Effector memory CD8-positive, alpha-beta T cell (primary cell): ENCODE measurements at places on chromosomes 3 and 15.

GRCh38 chr15:93454788-93455187 is 365.8 kb upstream of the RGMA start:
- peaks cover 44% of the 10 kb centered on the region for H3K27me3 ChIP-seq
- no peaks in the 10 kb centered on the region for H3K36me3 ChIP-seq
- H3K4me3 ChIP-seq = no peak overlapping the region
- no peak for DNase-seq
- no peak overlapping the region for H3K27ac ChIP-seq

DNA sequence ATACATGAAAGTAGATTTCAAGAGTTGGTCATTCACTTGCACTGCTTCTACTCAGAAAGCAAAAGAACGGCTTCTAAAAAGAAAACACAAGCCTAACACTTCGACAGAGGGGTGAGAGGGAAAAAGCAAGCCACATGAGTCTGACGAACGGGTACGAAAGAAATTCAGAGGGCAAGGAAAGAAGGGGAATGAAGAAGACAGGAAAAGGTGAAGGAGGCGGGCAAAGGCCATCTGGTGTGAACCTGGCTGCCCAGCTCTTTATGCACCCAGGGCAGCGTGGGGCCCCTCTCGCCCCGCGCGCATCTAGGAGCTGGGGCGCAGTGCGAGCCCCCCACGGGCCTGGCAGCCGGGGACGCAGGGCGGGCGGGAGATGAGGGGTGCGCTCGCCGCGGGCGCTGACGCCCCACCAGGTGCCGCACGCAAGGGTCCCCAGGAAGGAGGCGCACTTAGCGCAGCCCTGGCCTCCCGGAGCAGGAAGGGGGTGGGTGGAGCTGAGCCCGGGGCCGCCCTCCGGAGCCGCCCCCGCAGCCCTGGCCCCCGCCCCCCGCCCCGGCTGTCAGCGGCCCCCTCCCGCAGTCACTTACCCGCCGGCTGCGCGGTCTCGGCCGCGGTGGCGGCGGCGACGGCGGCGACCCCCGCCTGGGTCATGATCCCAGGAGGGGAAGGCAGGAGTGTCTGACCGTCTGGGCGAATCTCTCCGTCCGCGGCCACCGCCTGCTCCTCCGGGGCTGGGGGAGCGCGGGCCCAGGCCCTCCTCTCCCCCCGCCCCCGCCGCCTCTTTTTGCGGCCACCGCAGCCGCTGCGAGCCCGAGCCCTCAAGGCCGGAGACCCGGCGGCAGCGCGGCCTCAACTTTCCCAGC is at the start of gene USF3:
TSS of gene USF3 (minus strand) at position 857 of the 860 bp plus-strand sequence. CDS start 21,764 bp downstream, outside the sequence.
- peak within 1 kb of the TSS; percentile 92 for H3K4me3 ChIP-seq
- peak within 1 kb of the TSS; percentile 92 for H3K27ac ChIP-seq
- H3K4me1 ChIP-seq = peaks cover 21% of the 10 kb centered on the region
- DNase-seq = peak; percentile 80
- peaks cover 4% of the 10 kb centered on the region for H3K36me3 ChIP-seq

GRCh38 chr3:183898028-183898431 is 13.3 kb upstream of the PARL start:
- no peak overlapping the region for H3K4me3 ChIP-seq
- no peaks in the 10 kb centered on the region for H3K4me1 ChIP-seq
- H3K27me3 ChIP-seq = peaks cover 37% of the 10 kb centered on the region
- no peak for DNase-seq
- H3K36me3 ChIP-seq = peaks cover 11% of the 10 kb centered on the region
- no peak overlapping the region for H3K27ac ChIP-seq

GRCh38 chr3:125337506-125337905 is 37.6 kb downstream of the ZNF148 start:
- H3K4me3 ChIP-seq = no peak overlapping the region
- no peak for DNase-seq

GRCh38 chr15:62844564-62845240 is 197.8 kb upstream of the TPM1 start:
- no peak overlapping the region for H3K4me3 ChIP-seq
- peaks cover 2% of the 10 kb centered on the region for H3K36me3 ChIP-seq
- H3K27me3 ChIP-seq = peaks cover 59% of the 10 kb centered on the region
- H3K27ac ChIP-seq = no peak overlapping the region

- H3K27me3 ChIP-seq = no peaks in the 10 kb centered on the region
- H3K4me3 ChIP-seq = peak overlapping the region; percentile 43
- DNase-seq = peak; percentile 40
- peaks cover 29% of the 10 kb centered on the region for H3K36me3 ChIP-seq
- peak overlapping the region; percentile 97 for H3K27ac ChIP-seq
Measured at GRCh38 chr3:111616417-111617105, 21.4 kb upstream of the ZBED2 start.

GRCh38 chr3:134610432-134611385 is 40.1 kb downstream of the KY start:
- peaks cover 33% of the 10 kb centered on the region for H3K27me3 ChIP-seq
- DNase-seq = no peak
- no peaks in the 10 kb centered on the region for H3K4me1 ChIP-seq

DNA sequence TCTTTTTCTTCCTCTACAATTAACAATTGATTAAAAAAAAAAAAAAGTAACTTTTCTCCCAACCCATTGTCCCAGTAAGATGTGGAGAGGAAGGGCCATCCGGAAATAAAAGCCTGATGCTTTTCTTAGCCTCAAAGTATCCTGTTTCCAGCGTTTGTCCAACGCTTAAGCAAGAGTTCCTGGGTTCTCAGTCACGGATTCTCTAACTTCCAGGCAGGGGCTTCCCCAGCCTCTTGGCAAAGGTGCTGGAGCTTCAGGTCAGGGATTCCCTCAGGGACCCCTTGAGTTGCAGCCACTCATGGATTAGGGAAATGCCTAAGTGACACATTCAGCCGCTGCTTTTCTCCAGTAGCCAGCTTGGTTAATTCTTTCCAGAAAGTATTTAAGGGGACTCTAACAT is 22.3 kb upstream of the C2CD4B start:
- no peaks in the 10 kb centered on the region for H3K4me1 ChIP-seq
- no peak overlapping the region for H3K27ac ChIP-seq
- H3K36me3 ChIP-seq = no peaks in the 10 kb centered on the region
- H3K4me3 ChIP-seq = no peak overlapping the region
- no peak for DNase-seq

- no peak overlapping the region for H3K27ac ChIP-seq
- H3K27me3 ChIP-seq = peaks cover 37% of the 10 kb centered on the region
- no peaks in the 10 kb centered on the region for H3K4me1 ChIP-seq
- no peaks in the 10 kb centered on the region for H3K36me3 ChIP-seq
Measured at GRCh38 chr3:3798631-3799113, 559 bp upstream of the LRRN1 start.

- DNase-seq = no peak
- peaks cover 5% of the 10 kb centered on the region for H3K36me3 ChIP-seq
- H3K27me3 ChIP-seq = no peaks in the 10 kb centered on the region
Measured at GRCh38 chr3:47143068-47143467, 20.8 kb downstream of the SETD2 start.

DNA sequence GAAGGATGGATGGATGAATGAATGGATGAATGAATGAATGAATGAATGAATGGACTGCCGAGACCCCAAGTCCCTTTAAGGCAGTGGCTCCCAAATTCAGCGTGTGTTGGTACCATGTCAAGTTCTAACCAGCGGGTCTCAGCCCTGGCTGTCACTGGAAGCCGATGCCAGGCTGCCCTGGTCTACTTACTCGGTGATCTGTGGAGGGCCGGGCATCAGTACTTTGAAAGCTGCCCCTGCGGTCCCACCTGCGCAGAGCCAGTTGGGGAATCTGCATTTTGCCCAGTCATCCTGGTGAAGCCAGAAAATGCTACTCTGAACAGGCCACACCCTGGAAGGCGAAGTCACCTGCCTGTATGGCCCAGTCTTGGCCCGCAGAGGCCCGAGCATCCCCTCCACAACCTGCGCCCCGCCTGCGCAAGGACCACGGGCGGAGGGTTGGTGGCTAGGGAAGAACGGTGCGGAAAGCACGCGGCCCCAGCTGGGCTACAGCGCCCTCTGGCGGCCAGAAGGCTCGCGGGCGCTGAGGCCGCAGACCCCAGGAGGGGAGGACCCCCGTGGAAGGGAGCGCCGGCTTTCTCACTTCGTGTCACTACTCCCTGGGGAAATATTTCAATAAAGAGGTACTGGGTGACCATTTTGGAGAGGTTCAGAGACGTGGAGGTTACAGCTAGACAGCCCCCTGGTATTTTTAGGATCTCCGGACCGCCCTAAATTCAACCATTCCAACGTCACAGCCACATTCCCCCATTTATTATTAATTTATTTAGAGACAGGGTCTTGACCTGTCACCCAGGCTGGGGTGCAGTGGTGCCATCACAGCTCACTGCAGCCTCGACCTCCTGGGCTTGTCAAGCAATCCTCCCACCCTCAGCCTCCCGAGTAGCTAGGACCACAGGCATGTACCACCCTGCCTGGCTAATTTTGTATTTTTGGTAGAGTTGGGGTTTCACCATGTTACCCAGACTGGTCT is 34.9 kb downstream of the PRKCD start:
- H3K27ac ChIP-seq = no peak overlapping the region
- H3K27me3 ChIP-seq = peaks cover 5% of the 10 kb centered on the region
- peaks cover 21% of the 10 kb centered on the region for H3K36me3 ChIP-seq
- DNase-seq = peak; percentile 50
- H3K4me3 ChIP-seq = no peak overlapping the region
- peaks cover 11% of the 10 kb centered on the region for H3K4me1 ChIP-seq

- H3K4me1 ChIP-seq = peaks cover 25% of the 10 kb centered on the region
- no peak for DNase-seq
- H3K27ac ChIP-seq = peak overlapping the region; percentile 99
- H3K36me3 ChIP-seq = peaks cover 27% of the 10 kb centered on the region
Measured at GRCh38 chr3:25665315-25666280, 891 bp upstream of the TOP2B start.

DNA sequence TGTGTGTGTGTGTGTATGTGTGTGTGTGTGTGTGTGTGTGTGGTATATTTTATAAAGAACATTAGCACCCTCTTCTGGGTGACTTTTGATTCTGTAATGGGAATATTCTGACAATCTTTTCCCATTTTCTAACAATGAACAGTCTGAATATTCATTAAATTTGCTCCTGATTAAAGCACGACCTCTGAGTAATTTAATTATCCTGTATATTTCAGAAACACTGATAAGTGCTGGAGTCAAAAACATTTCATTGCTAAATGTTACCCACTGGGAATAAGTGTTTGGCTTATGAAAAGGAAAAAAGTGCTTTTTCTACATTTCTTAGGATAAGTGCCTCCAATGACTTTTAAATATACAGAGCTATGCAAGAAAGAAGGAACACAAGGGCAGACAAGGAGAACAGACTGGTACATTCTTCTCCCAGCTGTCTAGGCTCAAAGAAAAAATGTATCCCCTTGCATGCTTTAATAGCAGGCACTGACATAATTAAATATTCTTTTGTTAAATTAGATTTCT is 32.3 kb upstream of the SYNPR start:
- H3K27me3 ChIP-seq = no peaks in the 10 kb centered on the region
- no peak for DNase-seq
- H3K27ac ChIP-seq = no peak overlapping the region
- no peak overlapping the region for H3K4me3 ChIP-seq

DNA sequence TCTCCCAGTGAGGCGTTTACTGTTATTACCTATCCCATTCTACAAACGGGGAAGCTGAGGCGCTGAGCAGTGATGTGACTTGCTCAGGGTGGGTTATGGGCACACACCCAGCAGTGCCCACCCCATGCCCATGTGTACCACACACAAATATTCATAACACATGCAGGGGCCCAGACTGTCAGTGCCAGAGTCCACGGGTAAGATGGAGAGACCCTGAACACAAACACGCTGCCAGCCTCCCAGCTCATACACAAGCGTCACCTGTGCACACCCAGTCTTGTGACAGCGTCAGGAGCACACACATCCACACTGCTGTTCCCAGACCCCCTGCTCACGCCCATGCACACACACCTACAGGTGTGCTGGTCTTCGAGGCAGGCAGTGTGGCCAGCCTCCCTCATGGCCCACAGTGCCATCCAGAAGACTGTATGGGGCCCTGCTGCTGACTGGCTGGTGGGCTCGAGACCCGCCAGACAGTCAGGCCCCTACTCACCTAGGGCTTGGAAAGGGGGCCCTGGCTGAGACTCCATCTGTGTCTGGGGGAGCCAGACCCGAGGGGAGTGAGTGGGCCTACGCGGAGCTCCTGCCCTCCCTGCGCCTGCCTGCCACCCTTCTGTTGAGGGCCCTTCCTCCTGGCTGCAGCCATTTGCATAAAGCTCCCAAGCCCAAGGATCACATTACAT is 39.4 kb downstream of the DNAJB8 start:
- peaks cover 54% of the 10 kb centered on the region for H3K27me3 ChIP-seq
- no peak for DNase-seq

GRCh38 chr15:52466716-52467115 is 62.0 kb downstream of the MYO5A start:
- no peak for DNase-seq
- H3K36me3 ChIP-seq = peaks cover 3% of the 10 kb centered on the region
- peaks cover 46% of the 10 kb centered on the region for H3K4me1 ChIP-seq
- H3K27me3 ChIP-seq = no peaks in the 10 kb centered on the region

DNA sequence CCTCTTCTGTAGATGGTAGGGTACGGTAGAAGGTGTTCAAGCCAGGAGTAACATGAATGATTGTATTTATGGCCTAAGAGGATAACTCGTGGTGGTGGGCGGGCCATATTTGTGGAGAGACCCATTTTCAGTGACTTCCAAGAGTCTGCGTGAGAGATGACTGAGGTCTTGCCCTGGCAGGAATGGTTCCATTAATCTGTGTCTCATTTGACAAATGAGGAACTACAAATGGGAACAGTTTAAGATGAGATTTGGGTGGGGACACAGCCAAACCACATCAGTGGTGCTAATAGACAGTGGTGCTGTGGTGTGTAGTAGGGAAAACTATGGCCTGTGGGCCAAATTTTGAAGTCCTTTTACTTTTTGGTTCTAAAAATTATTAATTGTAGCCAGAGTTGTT is 47.1 kb downstream of the FLNB start:
- DNase-seq = no peak
- H3K4me3 ChIP-seq = no peak overlapping the region

GRCh38 chr15:46420990-46421389 is 786.2 kb downstream of the SQOR start:
- H3K36me3 ChIP-seq = no peaks in the 10 kb centered on the region
- H3K27ac ChIP-seq = no peak overlapping the region
- H3K27me3 ChIP-seq = no peaks in the 10 kb centered on the region
- no peak overlapping the region for H3K4me3 ChIP-seq
- no peaks in the 10 kb centered on the region for H3K4me1 ChIP-seq
- no peak for DNase-seq

- no peaks in the 10 kb centered on the region for H3K4me1 ChIP-seq
- no peaks in the 10 kb centered on the region for H3K27me3 ChIP-seq
- H3K36me3 ChIP-seq = no peaks in the 10 kb centered on the region
- no peak overlapping the region for H3K4me3 ChIP-seq
- no peak for DNase-seq
- no peak overlapping the region for H3K27ac ChIP-seq
Measured at GRCh38 chr15:23762026-23762425, 74.9 kb upstream of the NDN start.

- peaks cover 2% of the 10 kb centered on the region for H3K36me3 ChIP-seq
- DNase-seq = no peak
- H3K4me3 ChIP-seq = no peak overlapping the region
- peak overlapping the region; percentile 71 for H3K27ac ChIP-seq
- H3K4me1 ChIP-seq = no peaks in the 10 kb centered on the region
Measured at GRCh38 chr15:63979262-63979793, 67.0 kb downstream of the DAPK2 start.
